Stimulated activated CD8-positive, alpha-beta memory T cell treated with anti-CD3 and anti-CD28 coated beads, Interleukin-7, amount 100 ng/mL, for 1 hour (primary cell): ENCODE measurements at places on chromosomes 3 and 15.

DNA sequence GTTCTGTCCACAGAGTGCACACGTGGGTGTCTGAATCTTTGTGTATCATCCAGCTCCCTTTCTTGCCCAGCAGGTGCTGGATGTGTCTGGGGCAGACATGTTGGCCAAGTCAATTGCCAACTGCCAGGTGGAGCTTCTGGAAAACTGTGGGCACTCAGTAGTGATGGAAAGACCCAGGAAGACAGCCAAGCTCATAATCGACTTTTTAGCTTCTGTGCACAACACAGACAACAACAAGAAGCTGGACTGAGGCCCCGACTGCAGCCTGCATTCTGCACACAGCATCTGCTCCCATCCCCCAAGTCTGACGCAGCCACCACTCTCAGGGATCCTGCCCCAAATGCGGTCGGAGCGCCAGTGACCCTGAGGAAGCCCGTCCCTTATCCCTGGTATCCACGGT is 12.5 kb upstream of the RPP14 start:
- DNase-seq: no peak

GRCh38 chr3:33155301-33155700 is 41.5 kb downstream of the CRTAP start:
- DNase-seq: no peak

DNA sequence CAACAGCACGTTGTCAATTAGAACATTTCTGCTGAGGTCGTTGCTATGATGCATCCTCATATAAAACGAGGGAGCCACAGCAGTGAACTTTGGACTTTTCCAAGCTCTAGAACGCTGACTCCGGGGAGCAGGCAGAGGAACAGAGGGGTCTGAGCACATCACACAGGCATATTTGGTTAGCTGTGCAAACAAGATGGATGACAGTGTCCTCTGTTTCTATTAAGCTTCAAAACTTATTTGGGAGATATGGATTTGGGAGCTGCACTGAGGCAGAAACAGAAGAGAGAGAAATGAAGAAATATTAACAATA is 278.0 kb upstream of the TBL1XR1 start:
- DNase-seq: no peak

DNA sequence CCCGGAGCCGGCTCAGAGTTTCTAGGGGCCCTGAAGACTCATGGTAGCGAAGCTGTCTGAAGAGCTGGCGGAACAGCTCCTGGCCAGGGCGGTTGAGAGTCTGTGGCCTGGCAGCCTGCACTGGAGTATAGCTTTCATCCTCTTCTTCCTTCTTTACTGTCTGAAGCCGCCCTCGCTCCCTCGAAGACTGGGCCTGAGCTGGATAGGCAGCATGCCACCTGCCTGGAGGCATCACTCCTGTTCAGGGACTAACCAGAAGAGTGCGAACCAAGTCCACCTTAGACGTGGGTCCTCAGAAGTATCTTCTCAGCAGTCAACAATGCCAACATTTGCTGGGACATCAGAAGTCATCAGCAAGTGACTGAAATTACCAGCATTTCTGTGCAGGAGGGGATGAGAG is 22.2 kb downstream of the ZNF445 start:
- no peak for DNase-seq

- DNase-seq: no peak
Measured at GRCh38 chr3:53846134-53846850, at the start of the genes CHDH and IL17RB. CHDH (minus strand) TSS chr3:53846419; CDS start chr3:53824008, 22,411 bp downstream. IL17RB (plus strand) TSS chr3:53846568; CDS start chr3:53846589, 21 bp downstream.
